ENCODE measurements at places on chromosomes 6 and 20.

DNA sequence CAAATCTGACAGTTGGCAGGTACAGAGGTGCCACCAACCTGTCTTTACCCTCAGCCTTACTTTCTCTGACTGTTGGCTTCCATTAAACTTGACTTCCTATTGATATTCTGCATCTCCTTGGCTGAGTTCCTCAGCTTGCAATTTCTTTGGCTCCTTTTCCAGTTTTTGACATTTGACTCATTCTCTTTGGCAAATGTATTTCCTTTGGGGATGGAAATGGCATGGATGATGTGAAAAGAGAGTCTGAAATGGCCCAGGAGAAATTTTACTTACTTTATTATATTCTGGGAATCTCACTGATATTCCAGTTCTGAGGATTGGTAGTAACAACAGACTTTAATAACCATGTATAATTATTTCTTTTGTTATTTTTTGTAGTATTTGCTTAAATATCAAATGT, 255.2 kb downstream of the CD109 start:
- ATAC-seq: no peak

DNA sequence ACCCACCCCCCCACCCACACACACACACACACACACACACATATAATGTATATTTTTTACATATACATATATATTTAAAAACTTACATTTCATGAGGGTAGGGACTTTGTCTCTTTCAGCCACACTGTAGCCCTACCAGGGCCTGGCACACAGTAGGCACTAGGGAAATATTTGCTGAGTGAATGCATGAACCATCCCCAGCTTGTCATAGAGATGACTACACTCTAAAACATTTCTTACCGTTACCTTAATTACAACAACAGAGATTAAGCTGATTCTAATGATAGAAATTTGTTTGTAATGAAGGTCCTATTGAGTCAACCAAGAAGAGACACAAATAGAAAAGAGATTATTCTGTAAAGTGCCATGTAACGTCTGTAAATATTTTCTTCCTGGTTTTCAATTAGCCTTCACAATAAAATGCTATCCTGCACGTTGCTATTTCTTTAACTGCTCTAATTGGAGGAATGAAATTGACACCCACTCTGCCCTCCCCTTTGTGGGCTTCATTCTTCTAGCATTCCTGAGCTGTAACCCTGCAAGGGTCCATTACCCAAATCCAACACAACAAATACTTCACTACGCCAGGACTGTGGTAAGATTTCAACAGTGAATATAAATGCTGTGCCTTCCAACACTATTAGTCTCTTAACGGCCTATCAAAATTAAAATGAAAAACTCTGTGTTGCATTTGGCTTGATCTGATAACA, 30.8 kb downstream of the SIM1 start:
- no peak for ATAC-seq

DNA sequence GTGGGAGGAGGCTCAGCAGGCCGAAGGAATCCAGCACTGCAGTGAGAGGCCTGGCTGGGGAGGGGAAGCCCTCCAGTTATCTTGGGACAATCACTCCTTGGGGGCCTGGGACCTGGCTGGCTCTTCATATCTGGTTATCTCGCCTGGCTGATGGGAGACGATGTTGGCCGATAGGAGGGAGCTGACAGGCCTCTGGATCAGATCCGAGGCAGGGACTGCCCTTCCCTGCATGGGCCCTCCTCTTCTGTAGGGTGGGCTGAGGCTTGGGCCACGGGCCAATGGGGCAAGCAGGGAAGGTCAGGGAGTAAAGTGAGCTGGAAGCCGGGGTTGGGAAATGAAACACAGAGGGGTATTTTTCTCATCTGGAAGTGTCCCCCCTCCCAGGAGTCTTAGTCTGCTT, 25.2 kb downstream of the MANBAL start:
- peak; percentile 70 for ATAC-seq

GRCh38 chr20:49990271-49990720, 7.5 kb downstream of the SNAI1 start:
- ATAC-seq: no peak

GRCh38 chr6:137133122-137133521, 40.3 kb downstream of the IL22RA2 start:
- no peak for ATAC-seq

DNA sequence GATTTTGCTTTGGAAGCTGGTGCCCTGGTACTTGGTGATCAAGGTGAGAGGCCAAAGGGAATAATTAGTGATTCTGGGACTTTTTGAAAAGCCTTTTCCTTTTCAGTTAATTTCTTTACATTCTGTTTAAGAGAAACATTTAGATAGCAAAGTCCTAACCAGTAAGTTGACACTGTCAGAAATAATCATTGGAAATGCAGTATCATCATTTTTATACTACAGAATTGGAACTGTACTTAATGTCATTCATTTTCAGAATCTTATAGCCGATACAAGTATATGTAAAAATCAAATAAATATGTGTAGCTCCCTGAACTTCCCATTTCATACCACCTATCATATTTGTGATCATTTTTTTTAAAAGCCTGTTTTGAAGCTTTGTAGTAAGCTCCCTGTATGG, 27.5 kb downstream of the MCM8 start:
- no peak for ATAC-seq

GRCh38 chr6:144661116-144661806, 376.1 kb downstream of the UTRN start:
- no peak for ATAC-seq

DNA sequence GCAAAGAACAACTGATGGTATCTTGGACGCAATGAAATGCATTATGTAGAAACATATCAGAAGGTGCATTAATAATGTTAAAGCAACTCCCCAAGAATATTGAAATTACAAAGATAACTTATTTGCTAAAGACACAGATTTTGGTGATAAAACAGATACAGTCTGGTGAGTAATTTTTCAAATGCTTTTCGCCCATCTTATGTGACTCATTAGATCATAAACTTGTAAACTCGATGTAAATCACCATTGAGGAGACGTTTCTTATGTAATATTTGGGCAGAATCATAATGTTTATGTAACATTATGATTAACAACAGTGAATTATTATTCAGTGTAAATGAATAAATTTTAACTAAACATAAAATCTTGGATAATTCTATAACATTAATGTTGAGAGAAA, 608.1 kb downstream of the KIF16B start:
- no peak for ATAC-seq

DNA sequence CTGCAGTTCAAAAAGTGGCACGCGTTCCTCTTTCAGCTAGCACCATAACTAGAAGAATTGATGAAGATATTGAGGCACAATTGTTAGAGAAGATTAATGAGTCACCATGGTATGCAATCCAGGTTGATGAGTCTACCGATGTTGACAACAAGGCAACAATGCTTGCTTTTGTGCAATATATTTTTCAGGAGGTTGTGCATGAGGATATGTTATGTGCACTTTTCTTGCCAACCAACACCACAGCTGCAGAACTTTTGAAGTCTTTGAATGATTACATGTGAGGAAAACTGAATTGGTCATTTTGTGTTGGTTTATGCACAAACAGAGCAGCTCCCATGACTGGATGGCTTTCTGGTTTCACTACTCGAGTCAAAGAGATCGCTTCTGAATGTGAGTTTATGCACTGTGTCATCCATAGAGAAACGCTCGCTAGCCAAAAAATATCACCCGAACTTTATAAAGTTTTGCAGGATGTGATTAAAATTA, 129.3 kb upstream of the SLC24A3 start:
- no peak for ATAC-seq

DNA sequence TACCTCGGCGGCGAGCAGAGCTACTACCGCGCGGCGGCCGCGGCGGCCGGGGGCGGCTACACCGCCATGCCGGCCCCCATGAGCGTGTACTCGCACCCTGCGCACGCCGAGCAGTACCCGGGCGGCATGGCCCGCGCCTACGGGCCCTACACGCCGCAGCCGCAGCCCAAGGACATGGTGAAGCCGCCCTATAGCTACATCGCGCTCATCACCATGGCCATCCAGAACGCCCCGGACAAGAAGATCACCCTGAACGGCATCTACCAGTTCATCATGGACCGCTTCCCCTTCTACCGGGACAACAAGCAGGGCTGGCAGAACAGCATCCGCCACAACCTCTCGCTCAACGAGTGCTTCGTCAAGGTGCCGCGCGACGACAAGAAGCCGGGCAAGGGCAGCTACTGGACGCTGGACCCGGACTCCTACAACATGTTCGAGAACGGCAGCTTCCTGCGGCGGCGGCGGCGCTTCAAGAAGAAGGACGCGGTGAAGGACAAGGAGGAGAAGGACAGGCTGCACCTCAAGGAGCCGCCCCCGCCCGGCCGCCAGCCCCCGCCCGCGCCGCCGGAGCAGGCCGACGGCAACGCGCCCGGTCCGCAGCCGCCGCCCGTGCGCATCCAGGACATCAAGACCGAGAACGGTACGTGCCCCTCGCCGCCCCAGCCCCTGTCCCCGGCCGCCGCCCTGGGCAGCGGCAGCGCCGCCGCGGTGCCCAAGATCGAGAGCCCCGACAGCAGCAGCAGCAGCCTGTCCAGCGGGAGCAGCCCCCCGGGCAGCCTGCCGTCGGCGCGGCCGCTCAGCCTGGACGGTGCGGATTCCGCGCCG, 994 bp downstream of the FOXC1 start:
- no peak for ATAC-seq

- ATAC-seq: peak; percentile 78
Measured at GRCh38 chr6:169800668-169801395, 49.4 kb downstream of the ERMARD start.

DNA sequence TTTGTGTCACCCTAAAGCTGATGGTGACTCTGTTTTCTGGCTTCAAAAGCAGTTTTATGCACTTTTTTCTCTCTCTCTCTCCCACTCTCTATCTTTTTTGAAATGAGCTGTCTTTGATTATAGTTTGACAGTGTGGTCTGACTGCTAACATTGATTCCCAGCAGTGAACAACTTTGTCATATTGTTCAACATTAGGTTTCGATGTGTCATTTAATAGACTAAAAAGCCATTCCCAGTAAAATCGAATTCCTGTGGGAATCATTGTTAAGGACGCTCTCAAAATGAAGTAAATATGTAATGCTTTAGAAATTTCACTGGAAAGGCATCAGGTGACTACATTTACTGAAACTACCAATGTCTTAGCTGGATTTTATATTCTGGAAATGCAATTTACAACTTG, 69.9 kb upstream of the FLRT3 start:
- ATAC-seq: no peak

GRCh38 chr6:14118091-14118439, 493 bp downstream of the CD83 start:
- ATAC-seq: no peak

- ATAC-seq: peak; percentile 48
Measured at GRCh38 chr6:159311618-159312017, 142.4 kb downstream of the FNDC1 start.
